ENCODE measurements at places on chromosomes 2 and 18. TPM values are rescaled to one million over a fixed set of nuclear protein-coding genes. Genes with fewer than 3 reads are reported as not detected.

The REEP1 gene
- polyA plus RNA-seq = 88.7 TPM

The POTEJ gene
- polyA plus RNA-seq = 0.06 TPM

The DAW1 gene
- not detected for polyA plus RNA-seq

DNA sequence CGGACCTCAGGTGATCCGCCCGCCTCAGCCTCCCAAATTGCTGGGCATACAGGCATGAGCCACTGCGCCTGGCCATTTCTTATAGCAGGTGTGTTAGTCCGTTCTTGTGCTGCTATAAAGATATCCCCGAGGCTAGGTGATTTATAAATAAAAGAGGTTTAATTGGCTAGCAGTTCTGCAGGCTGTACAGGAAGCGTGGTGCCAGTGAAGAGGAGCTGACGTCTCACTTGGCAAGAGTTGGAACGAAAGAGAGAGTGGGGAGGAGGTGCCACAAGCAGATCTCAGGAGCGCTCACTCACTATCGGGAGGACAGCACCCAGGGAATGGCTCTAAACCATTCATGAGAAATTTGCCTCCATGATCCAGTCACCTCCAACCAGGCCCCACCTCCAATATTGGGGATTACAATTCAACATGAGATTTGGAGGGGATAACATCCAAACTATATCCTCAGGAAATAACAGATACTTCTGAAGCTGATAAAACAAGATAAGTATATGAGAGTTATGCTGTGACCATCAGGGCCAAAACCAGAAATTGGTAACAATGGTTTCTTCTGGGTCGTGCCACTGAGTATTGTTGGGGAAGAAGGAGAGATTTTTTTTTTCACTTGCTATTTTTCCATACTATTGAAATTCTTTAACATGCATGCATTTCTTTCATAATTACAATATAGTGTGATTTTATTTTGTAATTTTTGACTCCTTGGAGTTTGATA lies 7.4 kb upstream of the RMC1 start:
- DNase-seq = no peak

GRCh38 chr2:43183743-43184142 lies 42.7 kb downstream of the ZFP36L2 start:
- no peak for DNase-seq

The ADAM23 gene
- 8.2 TPM for polyA plus RNA-seq

The UGT1A10 gene
- polyA plus RNA-seq = not detected

DNA sequence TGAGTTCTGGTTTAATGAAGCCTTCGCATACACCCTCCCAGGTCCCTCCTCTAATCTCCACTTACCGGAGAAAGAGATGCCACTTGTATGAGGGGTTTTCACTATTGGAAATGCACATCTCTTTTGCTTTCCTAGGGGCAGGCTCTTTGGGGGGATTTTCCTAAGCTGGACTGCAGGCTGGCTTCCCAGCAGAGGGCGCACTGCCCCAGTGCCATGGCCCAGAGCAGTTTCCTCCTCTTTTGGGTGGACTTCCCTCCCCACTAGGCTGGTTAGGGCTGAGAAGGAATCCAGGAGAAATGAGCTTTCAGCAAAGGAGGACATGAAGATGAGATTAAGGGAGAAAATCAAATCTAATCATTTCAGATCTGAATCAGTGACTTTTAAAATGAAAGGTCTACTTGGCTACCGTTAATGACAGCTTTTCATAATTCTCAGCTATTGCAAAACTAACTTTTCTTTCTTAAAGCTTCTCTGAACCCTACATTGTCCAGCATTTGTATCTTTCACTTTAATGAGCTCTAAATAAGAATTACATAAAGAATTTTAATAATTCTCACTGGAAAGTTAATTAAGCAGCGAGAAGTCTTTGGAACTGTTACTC lies 784.1 kb upstream of the FANCL start:
- DNase-seq = no peak

- DNase-seq = no peak
These were observed 43.9 kb upstream of the CYBRD1 start for GRCh38 chr2:171478345-171478744.

DNA sequence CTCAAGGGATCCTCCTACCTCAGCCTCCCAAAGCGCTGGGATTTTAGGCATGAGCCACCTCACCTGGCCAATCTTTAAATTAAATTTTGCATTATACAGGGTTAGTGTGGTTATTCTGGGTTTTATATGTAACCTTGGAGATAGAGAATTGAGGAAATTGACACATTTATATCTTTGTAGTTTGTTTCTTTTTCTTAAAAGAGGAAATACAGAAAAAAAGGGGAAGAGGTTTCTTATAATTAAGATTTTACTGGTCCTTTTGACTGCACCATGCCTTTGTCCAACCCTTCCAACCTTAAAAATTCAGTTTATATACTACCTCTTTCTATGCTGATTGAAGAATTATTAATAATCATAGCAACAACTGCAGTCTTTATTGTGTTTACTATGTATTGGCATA lies 210.1 kb upstream of the STON1 start:
- DNase-seq = no peak

The IL1RN gene
- polyA plus RNA-seq = 1.9 TPM

DNA sequence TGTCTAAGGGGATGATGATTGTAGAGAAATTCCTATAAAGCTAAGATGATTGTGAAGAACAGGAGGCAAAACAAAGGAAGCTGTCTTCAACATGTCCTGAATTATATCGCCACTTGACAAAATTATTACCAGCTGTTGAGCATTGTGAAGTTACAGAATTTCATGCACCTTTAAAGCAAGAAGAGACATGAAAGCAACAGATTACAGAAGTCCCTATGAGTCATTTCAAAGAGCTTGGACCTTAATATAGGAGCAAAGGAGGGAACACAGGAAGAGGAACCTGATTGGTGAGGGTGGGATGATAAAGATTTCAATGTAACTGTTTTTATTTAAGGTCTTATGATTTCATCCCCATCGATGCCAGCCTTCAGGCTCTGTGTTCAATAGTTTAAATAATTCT lies 526.9 kb upstream of the HNMT start:
- DNase-seq = no peak
